ENCODE measurements at places on chromosomes 16 and 17. TPM values are rescaled to one million over a fixed set of nuclear protein-coding genes. Genes with fewer than 3 reads are reported as not detected.

The CHST6 gene
- total RNA-seq: 0.34 TPM

The ZP2 gene
- total RNA-seq: not detected

The DRC3 gene
- total RNA-seq: 0.47 TPM

The TMEM235 gene
- not detected for total RNA-seq

The RCVRN gene
- total RNA-seq: not detected

The HSD17B1 gene
- total RNA-seq: 0.44 TPM

The VASN gene
- 5.7 TPM for total RNA-seq

- DNase-seq: no peak
Measured at GRCh38 chr16:71626018-71626857, at the start of gene MARVELD3. MARVELD3 (plus strand) TSS chr16:71626184; CDS start chr16:71626230, 46 bp downstream.

DNA sequence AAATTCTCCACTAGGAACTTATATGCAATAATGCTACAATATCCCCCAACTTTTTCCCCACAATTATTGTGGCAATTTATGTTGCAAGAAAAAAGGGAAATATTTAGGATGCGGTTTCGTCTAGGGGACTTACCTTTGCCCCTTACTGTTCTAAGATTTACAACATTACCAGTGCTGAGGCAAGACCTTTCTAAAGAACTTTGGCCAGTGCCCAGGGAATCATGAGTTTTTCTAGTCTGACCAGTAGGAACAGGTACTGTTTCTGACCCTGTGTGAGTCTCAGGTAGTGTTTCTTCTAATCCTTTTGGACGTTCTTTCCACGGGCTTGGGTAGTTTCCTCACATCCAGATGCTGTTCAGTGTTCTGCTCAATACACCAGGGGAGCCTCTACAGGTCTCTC lies 373.7 kb downstream of the HAPSTR1 start:
- DNase-seq: no peak

DNA sequence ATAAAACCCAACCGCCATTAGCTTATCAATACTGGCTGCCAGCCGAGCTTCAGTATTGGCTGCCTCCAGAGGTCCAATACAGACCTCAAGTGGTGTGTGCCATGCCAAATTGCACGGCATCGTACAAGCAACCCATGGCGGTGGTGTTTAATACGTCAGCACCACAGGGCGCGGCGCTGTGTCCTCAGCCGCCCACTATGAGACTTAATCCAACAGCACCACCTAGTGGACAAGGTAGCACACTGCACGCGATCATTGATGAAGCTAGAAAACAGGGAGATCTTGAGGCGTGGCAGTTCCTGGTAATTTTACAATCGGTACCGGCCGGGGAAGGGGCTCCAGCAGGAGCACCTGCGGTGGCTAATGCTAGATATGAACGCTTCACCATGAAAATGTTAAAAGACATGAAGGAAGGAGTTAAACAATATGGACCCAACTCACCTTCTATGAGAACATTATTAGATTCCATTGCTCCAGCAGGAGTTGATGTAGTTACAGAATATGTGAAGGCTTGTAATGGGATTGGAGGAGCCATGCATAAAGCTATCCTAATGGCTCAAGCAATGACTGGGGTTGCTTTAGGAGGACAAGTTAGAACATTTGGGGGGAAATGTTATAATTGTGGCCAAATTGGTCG lies 15.4 kb downstream of the FLYWCH1 start:
- DNase-seq: peak; percentile 73

- no peak for DNase-seq
Measured at GRCh38 chr16:85495259-85495658, 117.9 kb upstream of the GSE1 start.
